Right lobe of liver (tissue), 6 donors: ENCODE measurements at places on chromosomes 3 and 15. TPM values are rescaled to one million over a fixed set of nuclear protein-coding genes. Genes with fewer than 3 reads are reported as not detected.
A peak's percentile ranks its signal among the peaks of the same experiment; 100 is the strongest.

GRCh38 chr15:43102187-43102586 lies 3.7 kb downstream of the UBR1 start:
- DNase-seq = no peak

- no peak for DNase-seq
These were observed 294.4 kb upstream of the SLCO3A1 start for GRCh38 chr15:91559066-91559465.

DNA sequence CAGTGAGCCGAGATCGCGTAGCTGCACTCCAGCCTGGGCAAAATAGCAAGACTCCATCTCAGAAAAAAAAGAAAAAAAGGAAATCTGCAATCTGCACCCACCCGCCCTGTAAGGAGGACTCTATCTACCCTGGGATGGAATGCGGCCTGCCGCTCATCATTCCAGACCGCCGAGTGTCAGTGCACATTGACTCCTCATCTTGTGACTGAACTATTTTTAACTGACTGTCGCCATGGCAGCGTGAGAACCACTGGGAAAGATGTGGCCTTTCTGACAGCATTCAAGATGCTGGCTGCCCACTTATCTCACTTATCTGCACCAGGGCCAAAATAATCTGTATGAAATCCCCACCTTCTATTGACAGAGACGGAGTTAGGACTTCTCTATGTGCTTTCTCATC lies 38.8 kb upstream of the ANKRD34C start:
- no peak for DNase-seq

Gene FRMD5
- total RNA-seq = not detected

GRCh38 chr15:36479200-36479896 lies 100.1 kb upstream of the CDIN1 start:
- DNase-seq = no peak

Gene CILP
- total RNA-seq = 0.62 TPM

DNA sequence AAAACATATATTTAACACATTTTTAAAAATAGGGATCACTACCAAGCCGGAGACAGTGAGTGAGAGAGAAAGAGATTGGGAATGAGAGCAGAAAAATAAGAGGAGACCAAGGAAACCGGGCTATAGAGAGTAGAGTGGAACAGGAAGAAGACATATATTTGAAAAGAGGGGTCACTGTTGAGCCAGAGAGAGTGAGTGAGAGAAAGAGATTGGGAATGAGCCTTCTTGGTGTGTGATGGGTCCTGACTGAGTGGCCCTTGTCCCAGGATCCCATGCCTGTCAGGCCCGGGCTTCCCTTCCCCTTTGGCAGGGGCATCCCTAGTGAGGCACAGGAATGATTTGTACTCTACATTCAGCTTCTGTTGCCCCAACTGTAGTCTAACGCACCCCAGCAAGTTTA lies 646.6 kb downstream of the NTRK3 start:
- DNase-seq = no peak

GRCh38 chr3:111864821-111865656 lies 6.0 kb downstream of the PHLDB2 start:
- no peak for DNase-seq

- DNase-seq = peak; percentile 72
These were observed 692 bp downstream of the STT3B start for GRCh38 chr3:31533169-31534064.

Gene DNAH12
- 0.29 TPM for total RNA-seq

- peak; percentile 96 for DNase-seq
These were observed at the start of gene TMOD3 for GRCh38 chr15:51829376-51830275. Gene TMOD3, plus strand, starts transcription at chr15:51829653. Its CDS starts 33,232 bp downstream, at chr15:51862885.

GRCh38 chr3:169600732-169601131 lies 62.8 kb downstream of the MECOM start:
- DNase-seq = no peak

DNA sequence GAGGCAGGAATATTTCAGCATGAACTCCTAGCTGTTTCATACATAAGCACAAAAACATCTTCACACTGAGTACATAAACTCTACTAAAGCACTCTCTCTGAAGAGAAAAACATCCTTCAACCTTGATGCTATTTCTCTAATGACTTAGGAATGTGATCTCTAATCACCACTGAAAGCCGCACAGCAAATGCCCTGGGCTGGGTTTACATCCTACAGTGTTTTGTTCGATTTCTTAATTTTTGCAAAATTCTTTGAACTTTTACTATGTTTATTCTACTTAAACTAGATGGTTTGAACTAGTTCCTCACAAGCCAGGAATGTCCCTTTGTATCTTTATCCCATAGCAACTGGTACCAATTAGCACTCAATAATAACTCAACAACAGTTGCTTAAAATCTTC lies 130.9 kb upstream of the ABI3BP start:
- no peak for DNase-seq

DNA sequence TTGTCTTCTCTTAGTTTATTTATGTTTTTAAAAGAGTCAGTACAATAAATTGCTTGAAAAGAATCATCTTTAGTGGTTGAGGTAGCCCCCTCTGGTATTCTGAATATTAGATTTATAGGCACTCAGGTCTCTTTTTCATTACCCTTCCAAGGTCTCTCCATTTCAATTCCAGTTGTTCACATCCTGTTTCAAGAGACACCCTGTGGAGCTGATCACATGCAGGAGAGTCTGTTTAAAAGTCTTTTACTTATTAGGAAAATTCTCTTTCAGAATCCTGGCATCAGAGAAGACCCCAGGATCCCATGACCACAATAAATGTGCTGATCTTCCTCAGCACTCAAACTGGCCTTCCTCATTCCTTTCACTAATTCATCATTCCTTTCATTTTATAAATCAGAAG lies 195.7 kb downstream of the ZIC4 start:
- no peak for DNase-seq

GRCh38 chr3:137071104-137071503 lies 113.3 kb downstream of the IL20RB start:
- DNase-seq = peak; percentile 21

- DNase-seq = no peak
These were observed 23.0 kb downstream of the NR2F2 start for GRCh38 chr15:96353416-96353929.

DNA sequence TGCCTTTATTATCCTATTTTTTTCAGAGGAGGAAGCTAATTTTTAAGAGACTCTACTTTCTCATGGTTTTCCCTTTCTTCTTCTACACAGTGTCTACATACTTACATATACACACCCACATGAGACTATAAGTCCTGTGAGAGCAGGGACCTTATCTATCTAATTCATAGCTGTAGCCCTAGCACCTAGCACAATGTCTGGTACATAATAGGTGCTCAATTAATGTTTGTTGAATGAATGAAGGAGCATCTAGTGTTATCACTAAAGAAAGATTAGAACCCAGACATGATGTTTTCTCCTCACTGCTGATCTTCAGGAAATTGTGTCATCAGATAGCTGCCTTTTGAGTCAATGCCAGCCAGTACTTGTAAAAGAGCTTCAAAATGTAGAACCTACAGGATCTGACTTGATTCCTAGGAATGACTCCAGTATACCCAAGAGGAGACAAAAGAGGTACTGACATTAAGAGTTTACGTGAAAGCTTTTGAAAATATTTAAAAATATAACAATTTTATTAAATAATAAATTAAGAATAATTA lies 2.5 kb downstream of the SCG5 start:
- no peak for DNase-seq

- DNase-seq = peak; percentile 79
These were observed 15.6 kb upstream of the TLE3 start for GRCh38 chr15:70113304-70113700.

Gene ENTPD3
- total RNA-seq = not detected

DNA sequence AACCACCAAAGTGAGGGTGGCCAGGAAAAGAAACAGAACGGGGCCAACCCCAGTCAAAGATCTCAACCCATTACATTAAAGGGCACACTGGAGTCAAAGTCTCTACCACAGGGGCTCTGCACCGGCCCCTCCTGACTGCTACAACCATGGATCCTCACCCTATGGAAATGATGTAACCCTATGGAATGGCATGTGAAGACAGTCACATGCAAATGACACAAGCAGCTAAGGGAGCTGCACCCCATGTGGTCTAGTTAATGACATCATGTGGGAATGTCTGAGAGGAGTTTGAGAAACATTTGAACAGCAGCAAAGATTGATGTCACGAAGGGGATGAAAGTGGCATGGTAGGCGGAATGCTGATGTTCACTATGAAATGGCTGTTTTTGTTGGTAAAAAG lies 298.2 kb upstream of the SLCO3A1 start:
- DNase-seq = no peak

GRCh38 chr3:56468184-56469106 lies at the start of gene ERC2:
Gene ERC2, minus strand, starts transcription at chr3:56468467.
- peak; percentile 25 for DNase-seq

Gene SPSB4
- total RNA-seq = 0.98 TPM

- peak; percentile 86 for DNase-seq
These were observed 70.4 kb downstream of the KLF13 start for GRCh38 chr15:31396881-31397560.

Gene LRRN1
- total RNA-seq = 0.12 TPM

Gene PKM
- total RNA-seq = 37.4 TPM

Gene SLC41A3
- total RNA-seq = 12.7 TPM

Gene AP3B2
- not detected for total RNA-seq

GRCh38 chr3:129600348-129600747 lies 6.1 kb downstream of the PLXND1 start:
- DNase-seq = no peak

- DNase-seq = no peak
These were observed 694.6 kb downstream of the TUSC7 start for GRCh38 chr3:117404141-117404540.

Gene HMCES
- 22.3 TPM for total RNA-seq

DNA sequence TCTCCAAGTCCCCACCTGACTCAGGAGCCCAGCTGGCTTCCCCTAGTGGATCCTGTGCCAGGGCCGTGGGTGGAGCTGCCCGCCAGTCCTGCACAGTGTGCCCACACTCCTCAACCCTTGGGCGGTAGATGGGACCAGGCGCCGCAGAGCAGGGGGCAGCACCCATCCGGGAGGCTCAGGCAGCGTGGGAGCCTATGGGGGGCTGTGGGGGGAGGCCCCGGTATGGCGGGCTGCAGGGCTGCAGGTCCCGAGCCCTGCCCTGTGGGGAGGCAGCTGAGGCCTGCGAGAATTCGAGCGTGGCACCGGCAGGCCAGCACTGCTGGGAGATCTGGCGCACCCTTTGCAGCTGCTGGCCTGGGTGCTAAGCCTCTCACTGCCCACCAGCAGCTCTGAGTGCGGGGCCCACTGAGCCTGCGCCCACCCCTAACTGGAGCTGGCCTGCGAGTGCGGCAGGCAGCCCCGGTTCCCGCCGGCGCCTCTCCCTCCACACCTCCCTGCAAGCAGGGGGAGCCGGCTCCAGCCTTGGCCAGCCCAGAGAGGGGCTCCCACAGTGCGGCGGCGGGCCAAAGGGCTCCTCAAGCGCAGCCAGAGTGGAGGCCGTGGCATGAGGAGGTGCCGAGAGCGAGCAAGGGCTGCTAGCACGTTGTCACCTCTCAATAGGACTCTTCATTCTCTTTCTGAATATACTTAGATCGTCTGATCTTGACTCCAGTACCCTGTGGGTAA lies 64.0 kb downstream of the TMEM212 start:
- DNase-seq = no peak

Gene FANCD2OS
- total RNA-seq = not detected

Gene EAF2
- total RNA-seq = 1.4 TPM

Gene CLDN18
- not detected for total RNA-seq

- DNase-seq = no peak
These were observed 102.4 kb upstream of the LRIG1 start for GRCh38 chr3:66603151-66603611.

DNA sequence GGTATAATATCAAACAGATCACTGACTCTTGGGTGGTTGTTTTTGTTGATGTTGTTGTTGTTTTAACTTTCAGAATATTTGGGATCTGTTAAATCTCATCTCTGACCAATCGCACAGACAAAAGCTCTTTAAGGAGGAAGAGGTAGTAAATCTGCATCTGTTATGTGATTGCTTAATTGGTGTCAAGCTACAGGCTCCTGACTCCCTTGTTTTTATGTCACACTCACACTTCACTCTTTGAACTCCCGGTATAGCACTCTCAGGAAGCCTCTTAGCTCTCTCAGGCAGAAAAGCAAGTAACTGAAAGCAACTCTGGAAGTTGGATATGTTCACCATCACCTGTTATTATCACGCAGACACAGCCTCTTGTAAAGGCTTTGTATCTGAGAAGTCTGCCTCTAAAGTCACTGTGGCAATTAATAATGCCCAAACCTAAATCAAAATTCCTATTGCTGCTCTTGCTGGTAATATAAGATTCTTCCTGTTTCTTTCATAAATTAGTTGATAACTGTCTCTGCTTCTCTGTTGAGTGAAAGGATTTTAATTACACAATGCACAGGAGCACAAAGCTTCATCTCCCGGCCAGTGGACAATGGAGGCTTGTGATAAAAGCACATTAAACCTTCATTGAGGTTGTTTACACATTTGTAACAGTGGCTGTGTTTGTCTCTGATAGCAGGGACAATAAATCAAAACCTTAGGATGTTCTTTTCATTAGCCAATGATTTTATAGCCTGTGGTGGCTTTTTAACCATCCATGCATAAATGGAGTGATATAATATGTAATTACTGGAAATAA lies 576.7 kb downstream of the MFSD1 start:
- no peak for DNase-seq

GRCh38 chr15:41873711-41874110 lies 20.1 kb downstream of the SPTBN5 start:
- DNase-seq = no peak

GRCh38 chr3:152198665-152199064 lies 70.1 kb upstream of the MBNL1 start:
- DNase-seq = no peak

GRCh38 chr3:72572489-72573007 lies 275.7 kb downstream of the SHQ1 start:
- DNase-seq = no peak

Gene CCR8
- not detected for total RNA-seq

- no peak for DNase-seq
These were observed 187.4 kb upstream of the STAC start for GRCh38 chr3:36192901-36193300.

GRCh38 chr15:94375997-94376396 lies 144.6 kb downstream of the MCTP2 start:
- no peak for DNase-seq

GRCh38 chr3:85939074-85939482 lies 980.3 kb downstream of the CADM2 start:
- DNase-seq = no peak

Gene TPRG1
- total RNA-seq = 8.0 TPM
